H7 (cell line): ENCODE measurements at places on chromosomes 6 and 20. TPM values are rescaled to one million over a fixed set of nuclear protein-coding genes. Genes with fewer than 3 reads are reported as not detected.

KHDRBS2 gene
- total RNA-seq = 3.7 and 6.3 TPM in 2 replicates

SLC13A3 gene
- total RNA-seq = 6.9 and 11.8 TPM in 2 replicates

RIPOR3 gene
- total RNA-seq = 1.1 and 4.2 TPM in 2 replicates

CEP162 gene
- 3.3 and 6.2 TPM in 2 replicates for total RNA-seq

SLC22A23 gene
- total RNA-seq = 14.6 and 20.7 TPM in 2 replicates

DNA sequence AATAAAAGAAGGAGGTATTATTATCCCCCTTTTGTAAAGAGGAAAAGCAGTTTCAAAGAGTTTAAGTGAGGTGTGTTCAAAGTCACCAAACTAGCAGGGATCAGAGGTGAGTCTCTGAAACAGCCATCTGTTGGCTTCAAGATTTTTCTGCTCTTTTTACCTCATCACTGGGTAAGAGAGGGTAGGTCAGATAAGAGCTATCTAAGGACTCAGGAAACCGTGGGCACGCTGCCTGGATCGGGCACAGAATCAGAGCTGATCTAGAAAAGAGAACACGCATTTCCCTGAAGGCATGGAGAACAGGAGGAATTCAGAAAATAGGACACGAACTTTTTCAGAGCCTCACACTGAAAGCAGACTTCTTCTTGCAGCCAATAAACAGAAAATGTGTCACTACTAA, 65.8 kb upstream of the LY86 start:
- no peak for DNase-seq

- no peak for DNase-seq
Observed at GRCh38 chr6:111871207-111871606, 2.0 kb downstream of the FYN start.

DNA sequence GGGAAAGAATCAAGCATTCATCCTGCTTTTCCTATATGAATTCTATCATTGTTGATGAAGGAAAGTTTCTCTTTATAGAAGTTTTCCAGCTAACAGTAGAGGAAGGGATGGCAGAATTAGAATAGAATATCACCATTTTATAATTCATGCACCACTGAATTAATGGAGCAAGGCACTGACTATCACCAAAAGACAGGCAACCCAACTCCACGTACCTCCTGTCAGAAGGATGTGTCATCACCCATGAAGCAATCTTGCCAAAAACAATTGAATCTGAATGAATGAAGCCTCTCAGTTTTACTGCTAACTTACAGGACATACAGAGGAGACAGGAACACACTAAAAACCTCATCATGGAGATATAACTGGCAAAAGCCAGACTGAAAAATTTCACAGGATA, 122.4 kb downstream of the NFATC2 start:
- DNase-seq = no peak

DNA sequence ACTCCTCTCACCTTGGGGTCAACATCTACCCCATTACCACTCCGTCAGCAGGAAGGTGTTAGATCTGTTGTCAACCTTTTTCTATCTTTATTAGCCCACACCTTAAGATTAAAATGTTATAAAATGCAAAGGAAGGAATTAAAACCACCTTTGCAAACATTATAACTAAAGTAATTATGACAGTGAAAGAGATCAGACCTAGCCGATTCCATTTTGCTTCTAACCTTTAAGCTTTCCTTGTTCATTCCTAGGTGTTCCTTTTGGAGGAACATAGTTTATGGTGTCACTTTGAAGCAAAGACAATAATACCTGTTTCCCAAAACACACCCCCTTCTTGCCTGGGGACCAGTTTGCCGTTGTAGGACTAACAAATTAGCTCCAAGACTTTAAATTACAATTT, 1223.0 kb upstream of the ADGRB3 start:
- DNase-seq = no peak

DNA sequence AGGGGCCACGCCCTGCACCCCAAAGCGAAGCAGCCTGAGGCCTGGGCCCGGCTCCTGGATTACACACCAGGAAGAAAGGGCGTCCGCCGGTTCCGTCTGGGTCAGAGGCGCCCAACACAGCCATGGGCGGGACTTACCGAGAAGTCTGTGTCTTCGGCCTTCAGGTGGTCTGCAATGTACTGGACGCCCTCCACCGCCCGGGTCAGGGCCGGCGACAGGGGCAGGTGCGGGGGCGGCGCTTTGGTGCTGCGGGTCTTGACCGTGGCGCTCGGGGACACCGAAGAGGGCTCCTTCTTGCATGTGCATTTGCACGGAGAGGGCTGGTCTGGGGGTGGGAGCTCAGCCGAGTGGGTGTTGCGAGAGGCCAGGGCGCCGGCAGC, 11.6 kb downstream of the CHRNA4 start:
- no peak for DNase-seq

DNA sequence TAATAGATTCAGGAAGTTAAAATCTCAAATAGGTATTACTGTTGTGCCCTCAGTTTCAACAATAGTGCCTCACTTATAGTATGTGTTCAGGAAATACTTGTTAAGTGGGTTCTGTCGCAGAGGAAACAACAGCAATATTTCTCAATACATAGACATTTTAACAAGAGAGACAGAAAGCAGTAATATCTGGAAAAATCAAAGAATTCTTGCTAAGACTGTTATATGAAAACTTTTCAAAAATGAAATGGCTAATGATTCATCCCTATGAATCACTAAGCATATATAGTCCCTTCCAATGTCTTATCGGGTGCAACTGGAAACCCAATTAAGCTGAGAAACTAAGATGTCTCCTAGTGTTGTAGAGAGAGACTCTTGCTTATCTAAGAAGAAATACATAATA, 668.9 kb downstream of the TFAP2A start:
- DNase-seq = no peak
